Fibroblast of skin of right biceps (primary cell): ENCODE measurements at places on chromosomes 5 and 9.
A peak's percentile ranks its signal among the peaks of the same experiment; 100 is the strongest.

DNA sequence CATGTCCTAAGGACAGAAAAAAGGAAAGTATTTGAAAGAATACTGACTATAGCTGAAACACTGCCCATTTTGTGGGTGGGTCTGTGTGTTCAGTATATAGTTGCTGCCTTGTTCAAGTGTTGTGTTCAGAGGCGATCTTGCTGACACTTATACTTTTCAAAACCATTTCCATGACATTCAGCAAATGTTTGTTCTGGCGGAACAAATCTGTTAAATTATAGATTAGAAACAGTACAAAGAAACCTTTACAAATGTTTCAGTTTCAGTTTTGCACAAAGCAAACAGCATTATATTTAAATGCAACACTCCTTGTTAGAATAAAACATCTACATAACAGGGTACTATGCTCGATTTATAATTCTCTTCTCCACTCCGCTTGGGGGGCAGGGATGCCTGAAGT lies 2276.3 kb downstream of the MAT2B start:
- no peak for DNase-seq

- DNase-seq, result peak; percentile 99
Measured at GRCh38 chr5:14267991-14268708, 125.0 kb downstream of the TRIO start.

GRCh38 chr5:77871946-77872345 lies 95.8 kb upstream of the TBCA start:
- DNase-seq, result no peak

DNA sequence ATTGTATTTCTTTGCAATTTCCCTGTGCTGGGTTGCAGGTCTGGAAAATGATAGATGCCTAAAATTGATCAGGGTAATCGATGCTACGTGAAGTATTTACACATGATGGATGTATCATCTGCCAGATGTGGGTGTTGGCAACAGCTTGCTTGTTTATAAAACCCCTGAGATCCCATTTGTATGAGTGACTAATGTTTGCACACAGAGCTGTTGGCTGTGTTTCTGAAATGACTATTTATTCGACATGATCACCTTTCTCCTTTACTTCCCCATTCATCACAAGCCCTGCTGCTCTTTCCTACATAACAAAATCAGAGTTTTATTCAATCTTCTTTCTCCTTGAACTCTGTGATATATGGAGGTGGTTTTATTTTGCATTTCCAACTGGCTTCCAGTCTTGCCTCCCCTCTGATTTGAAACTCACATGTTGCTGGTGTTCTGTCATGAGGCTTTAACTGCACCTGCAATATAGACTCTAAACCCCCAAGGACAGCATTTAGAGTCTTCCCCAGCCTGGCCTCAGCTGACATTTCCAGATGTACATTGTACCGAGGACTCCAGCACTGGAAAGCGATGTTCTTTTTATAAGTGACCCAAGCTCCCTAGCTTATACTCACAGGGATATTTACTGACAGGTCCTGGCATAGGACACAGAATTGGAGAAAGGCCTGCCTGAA lies 50.7 kb upstream of the SHB start:
- DNase-seq, result no peak

DNA sequence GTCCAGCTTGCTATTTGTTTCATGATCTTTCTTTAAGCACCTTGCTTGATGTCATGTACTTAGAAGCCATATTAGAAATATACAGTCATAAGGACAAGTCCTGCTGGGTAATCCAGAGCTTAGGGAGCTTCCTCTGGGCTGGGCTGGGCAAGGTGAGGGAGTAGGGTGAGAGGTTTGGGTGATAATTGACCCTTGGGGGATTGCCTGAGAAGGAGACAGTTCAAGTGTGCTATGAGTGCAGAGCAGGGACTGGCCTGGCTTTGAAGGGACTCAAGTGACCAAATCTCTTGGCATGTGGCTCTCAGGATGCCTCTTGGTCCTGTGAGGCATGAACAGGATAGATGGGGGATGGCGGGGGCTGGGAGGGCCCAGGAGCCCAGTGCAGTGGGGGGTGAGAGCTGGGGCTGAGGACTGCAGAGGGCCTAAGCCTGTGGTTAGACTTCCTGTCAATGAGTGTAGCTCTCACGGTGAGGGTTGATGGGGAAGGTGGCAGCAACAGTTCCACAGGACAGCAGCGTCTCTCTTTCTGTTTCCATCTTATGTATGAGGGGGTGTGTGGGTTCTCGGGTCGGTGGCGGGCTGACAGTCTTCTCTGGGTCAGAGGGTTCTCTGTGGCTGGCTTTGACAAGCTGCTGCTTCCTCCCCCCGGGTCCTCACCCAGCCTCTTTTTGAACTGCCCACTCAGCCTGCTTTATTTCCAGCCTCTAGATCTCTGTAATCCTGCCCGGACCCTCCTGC lies 53.5 kb downstream of the RGS3 start:
- peak; percentile 65 for DNase-seq

GRCh38 chr9:137430723-137431415 lies 7.7 kb downstream of the NOXA1 start:
- DNase-seq, result no peak

DNA sequence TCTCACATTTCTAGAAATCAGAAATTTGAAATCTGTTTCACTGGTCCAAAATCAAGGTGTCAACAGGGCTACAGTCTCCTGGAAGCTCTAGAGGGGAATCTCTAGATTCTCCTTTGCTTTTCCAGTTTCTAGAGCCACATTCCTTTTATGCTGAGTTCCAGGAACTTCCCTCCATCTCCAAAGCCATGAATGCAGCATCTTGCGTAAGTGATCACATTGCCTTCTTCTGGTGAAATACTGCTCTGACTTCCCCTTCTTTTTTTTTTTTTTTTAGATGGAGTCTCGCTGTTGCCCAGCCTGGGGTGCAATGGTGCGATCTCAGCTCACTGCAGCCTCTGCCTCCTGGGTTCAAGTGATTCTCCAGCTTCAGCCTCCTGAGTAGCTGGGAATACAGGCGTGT lies 23.8 kb downstream of the GDA start:
- no peak for DNase-seq

- DNase-seq, result no peak
Measured at GRCh38 chr5:101278917-101279316, 375.8 kb upstream of the ST8SIA4 start.
